AG09319 (cell line): ENCODE measurements at places on chromosomes 2 and 18.

- DNase-seq: no peak
Measured at GRCh38 chr18:4333043-4333442, 122.1 kb downstream of the DLGAP1 start.

GRCh38 chr2:43131051-43131889 lies 95.1 kb downstream of the ZFP36L2 start:
- peak; percentile 42 for DNase-seq

DNA sequence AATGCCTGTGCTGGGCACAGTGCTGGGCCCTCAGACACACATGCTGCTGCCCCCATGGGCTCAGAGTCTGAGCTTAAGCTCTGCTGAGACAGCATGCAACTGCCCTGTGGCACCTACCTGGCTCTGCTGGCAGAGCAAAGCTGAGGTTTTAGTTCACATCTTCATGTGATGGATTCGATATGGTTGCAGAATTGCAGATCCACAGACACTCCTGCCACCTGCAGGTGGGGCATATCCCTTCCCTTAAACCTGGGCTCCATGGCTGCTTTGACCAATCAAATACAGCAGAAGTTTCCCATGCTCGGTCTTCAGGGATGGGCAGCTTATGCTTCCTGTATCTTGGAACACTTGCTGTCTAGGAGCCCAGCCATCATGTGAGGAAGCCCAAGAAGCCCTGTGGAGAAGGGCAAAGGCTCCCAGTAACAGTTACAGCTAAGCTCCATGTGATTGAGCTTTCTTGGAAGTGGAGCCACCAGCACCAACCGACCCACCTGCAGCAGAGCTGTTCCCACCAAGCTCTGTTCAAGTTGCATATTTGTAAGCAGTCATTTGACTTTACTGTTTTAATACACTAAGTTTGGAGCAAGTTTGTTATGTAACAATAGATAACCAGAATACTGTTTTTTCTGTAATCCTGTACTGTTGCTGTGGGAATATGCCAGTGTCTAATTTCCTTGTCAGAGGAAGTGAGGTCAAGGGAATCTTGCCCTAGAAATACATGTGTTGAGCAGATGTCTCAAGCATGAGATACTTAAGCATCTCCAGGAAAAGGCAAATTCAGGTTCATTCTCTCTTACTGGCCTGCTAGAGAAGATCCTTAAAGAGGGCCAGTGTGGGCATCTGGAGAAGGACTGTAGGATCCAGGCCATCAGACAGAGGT lies 79.3 kb downstream of the SH3RF3 start:
- DNase-seq: peak; percentile 70

- DNase-seq: no peak
Measured at GRCh38 chr2:167424803-167425755, 536.8 kb downstream of the XIRP2 start.

DNA sequence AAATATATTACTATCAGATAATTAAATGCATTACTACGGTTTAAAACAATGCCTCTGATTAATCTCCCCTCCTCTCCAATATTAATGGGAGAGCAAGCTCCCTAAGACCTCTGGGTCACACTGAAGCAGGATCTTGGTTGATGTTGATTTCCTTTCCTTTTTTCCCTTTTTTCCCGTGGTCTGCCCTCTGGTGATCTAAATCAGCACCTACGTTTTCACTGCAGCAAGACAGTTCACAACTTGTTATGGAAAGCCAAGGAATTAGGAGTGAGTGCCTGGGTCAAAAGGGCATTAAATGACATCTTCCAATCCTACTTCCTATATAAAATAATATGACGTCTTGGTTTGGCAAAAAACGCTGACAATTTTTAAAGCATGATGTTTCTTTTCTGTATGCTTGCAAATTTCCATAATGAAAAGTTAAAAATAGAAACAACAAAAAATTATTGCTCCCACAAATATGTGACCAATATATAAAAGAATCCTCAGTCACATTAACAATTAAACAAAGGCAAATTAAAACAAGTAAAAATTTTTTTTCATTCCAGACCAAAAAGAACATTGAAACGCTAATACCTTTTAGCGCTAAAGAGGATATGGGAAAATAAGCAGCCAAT lies 7.9 kb upstream of the CFAP36 start:
- DNase-seq: no peak

- no peak for DNase-seq
Measured at GRCh38 chr2:163613266-163613731, 122.5 kb downstream of the FIGN start.

DNA sequence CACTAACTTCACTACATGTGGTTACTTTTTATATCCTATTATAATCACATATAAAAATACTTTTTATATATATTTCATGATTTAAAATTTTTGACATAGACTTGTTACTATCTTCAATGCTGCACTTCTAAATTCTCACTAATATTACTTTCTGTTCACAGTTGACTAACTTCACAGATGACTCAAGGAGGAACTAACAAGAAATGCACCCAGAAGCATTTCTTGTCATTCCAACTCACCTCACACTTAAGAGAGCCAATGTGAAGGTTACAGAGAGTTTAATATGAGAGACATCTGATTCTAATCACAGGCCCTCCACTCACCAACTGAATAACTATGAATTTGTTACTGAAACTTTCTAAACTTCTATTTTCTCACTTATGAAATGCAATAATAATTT lies 399.8 kb upstream of the SLC8A1 start:
- DNase-seq: no peak

GRCh38 chr2:203741566-203741965 lies 35.1 kb downstream of the CD28 start:
- no peak for DNase-seq

DNA sequence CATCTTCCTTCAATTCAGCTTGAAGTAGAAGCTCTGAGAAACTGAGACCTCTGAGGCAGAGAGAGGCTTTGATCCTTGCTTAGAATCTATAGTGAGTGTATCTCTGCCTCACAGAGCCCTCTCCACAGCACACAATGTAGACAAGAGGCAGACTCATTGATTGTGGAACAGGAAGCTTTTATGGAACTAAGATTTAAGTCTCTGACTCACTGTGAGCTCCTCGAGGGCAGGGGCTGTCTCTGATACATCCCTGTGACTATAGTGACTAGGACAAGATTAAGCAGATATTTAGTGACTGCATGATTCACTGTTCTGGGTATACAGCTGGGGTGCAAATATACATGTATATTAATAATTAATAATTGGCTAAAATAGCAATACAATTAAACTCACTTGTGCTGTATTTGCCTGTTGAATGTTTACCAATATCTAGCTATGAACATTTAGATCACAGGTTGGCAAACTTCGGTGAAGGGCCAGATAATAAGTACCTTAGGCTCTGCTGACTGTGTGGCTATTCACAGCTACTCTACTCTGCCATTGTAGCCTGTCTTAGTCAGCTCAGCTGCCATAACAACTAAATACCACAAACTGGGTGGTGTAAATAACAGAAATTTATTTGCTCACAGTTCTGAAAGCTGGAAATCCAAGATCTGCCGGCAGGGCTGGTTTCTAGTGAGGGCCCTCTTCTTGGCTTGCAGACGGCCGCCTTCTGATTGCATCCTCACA lies 54.4 kb downstream of the ARHGEF4 start:
- DNase-seq: no peak

GRCh38 chr2:62110415-62111025 lies 85.4 kb upstream of the B3GNT2 start:
- no peak for DNase-seq

GRCh38 chr18:49008716-49009115 lies 58.0 kb upstream of the SMAD7 start:
- DNase-seq: no peak

DNA sequence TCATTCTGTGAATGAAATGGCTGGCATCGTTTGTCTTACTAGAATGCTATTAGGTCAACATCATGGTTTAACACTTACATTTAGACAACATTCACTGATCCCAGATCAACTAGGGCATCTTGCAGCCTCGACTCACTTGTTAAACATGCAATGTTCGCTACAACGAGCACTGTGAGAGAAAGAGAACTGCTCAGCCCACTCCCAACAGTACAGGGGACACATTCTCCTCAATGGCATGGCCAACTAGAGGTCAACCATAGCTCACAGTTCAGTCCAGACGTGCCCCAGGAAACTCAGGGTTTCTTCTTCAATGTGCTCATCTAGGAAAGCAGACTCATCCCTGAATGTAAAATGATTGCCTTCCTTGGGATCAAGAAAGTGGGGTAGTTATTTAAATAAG lies 5.9 kb downstream of the WIPF1 start:
- no peak for DNase-seq

DNA sequence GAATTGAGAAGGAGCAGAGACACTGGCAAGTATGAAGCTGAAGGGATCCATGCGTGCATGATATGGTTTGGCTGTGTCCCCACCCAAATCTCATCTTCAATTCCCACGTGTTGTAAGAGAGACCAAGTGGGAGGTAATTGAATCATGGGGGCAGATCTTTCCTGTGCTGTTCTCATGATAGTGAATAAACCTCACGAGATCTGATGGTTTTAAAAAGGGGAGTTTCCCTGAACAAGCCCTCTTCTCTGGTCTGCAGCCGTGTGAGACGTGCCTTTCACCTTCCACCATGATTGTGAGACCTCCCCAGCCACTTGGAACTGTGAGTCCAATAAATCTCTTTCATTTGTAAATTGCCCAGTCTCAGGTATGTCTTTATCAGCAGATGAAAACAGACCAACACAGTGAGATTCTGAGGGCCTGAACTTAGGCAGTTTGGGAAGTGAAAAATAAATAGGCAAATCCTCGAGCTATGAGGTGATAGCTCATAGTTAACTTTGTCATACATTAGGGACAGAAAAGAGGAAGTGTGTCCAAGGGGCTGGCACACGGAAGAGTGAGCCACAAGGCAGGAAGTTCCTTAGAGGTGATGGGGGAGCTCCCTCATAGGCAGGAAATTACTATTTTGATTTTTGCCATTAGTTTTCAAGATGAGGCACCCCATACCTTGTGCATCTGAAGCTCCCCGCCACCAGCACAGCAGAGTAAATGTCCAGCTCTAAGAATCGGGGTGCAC lies 658.8 kb upstream of the ID2 start:
- DNase-seq: no peak

DNA sequence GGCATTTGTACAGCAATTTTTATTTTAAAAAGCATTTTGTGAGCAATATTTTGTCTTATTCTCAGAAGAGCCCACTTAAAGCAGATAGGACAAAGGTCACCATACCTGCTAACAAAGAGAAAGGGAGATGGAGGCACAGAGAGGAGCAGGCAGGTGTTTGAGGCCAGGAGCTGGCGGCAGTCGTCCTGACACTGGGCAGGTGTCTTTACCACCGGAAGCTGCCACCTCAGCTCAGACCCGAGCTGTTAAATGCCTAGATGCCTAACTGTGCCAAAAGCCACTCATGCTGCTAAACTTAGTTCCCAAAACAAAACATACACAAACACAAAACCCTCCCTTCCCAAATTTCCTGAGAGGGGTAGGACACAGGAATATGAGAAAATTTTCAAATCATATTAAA lies 120.9 kb downstream of the CNTNAP5 start:
- DNase-seq: no peak

- DNase-seq: no peak
Measured at GRCh38 chr2:166803373-166804000, 84.8 kb upstream of the XIRP2 start.

DNA sequence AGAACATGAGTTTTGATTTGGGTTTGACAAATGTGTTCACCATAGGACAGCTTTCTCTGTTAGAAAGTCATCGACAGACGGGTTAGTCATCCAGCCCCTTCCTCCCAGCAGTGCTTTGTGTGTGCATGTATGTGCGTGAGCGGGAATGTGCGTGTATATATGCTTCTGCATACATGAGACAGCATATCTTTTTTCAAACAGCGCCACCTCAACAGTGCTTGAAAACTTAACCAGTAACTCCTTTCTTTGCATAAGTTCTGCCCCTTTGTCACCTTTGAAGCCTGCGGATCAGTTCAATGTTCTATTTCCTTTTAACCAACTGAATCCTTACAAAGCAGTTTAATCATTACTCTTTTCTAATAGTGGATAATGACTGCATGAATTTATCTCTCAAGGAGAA lies 351.4 kb downstream of the LPIN1 start:
- DNase-seq: no peak

- peak; percentile 10 for DNase-seq
Measured at GRCh38 chr2:133602538-133602937, 34.3 kb upstream of the NCKAP5 start.

GRCh38 chr18:48933578-48934414 lies 17.0 kb downstream of the SMAD7 start:
- DNase-seq: no peak
